Endothelial cell (in vitro differentiated cells): ENCODE measurements at places on chromosomes 6 and 20.

- DNase-seq: no peak
These were observed 26.4 kb upstream of the RFPL4B start for GRCh38 chr6:112320561-112321318.

DNA sequence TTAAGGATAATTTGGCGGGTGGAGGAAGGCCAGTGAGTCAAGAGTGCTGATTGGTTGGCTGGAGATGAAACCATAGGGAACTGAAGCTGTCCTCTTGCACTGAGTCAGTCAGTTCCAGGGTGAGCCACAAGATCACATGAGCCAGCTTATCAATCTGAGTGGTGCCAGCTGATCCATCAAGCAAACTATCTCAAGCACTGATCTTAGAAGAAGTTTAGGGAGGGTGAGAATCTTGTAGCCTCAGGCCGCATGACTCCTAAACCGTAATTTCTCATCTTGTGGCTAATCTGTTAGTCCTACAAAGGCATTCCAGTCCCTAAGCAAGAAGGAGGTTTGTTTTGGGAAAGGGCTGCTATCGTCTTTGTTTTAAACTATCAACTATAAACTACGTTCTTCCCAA, 954.3 kb downstream of the KIF16B start:
- no peak for DNase-seq

DNA sequence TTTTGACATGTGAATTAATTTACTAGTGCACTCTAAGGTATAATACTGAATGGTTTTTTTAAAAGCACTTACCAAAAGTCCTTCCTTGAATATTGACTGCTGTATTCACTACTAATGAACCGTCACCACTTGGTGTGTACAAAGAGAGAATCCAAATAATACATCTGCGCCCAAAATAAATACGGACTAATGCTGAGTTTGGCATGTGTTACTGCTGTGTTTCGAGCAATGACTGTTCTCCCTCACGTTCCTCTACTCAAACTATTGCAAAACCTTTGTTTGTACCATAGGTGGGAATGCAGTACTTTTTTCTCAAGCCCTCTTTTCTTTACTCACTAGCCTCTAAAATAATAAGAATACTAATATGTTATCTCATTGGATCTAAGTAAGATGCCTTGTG, 305.5 kb downstream of the QKI start:
- DNase-seq: no peak

DNA sequence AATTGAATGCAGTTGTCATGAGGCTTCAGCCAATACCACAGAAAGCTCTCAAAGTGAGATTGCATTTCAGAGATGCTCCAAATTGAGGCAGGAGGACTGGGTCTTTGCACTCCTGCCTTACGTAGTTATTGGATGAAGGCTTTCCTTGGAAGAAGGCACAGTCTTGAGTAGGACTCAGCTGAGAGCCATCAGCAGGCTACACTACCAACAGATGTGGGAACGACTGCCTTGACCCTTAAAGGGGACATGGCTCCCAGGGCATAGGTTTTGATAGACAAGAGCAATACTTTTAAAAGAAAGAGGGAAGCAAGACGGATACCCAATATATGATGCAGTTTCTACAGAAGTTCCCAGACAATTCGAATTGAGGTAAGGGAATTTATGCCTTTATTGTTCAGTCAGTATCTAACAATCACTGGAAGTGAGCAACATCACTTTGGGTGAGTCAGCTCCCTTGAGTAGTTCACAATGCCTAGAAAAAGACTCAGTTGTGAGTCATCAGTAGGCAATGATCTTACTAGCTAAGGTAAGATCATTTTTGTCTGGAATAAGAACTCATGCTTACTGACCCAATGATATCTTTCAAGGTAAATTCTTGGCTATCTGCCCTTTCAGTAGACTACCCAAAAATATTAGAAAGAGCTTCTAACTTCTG, 390.8 kb downstream of the GJA1 start:
- no peak for DNase-seq

GRCh38 chr6:31239854-31240253, 32.0 kb downstream of the HLA-C start:
- DNase-seq: no peak

GRCh38 chr20:42588847-42589246, 600.9 kb downstream of the PTPRT start:
- DNase-seq: no peak

DNA sequence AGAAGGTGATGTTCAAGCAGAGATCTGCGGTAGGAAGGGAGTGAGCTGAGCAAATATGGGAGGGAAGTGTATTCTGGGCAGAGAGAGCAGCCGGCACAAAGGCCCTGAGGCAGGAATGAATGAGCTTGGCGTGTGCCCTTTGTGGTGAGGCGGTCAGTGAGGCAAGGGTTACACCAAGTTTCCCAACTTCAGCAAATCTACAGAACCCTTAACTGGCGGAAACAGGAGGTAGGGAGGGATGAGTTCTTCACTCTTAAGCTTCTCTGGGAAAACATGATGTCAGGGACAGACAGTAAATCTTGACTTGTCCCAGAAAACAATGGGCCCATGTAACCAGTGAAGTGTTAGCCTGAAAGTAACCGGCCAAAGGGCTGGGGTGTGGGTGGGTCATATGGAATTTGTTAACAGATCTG, 97.1 kb upstream of the PTPN1 start:
- DNase-seq: no peak

- no peak for DNase-seq
These were observed 51.4 kb upstream of the PLEKHG1 start for GRCh38 chr6:150548330-150548729.

- DNase-seq: no peak
These were observed 238.8 kb upstream of the SLC35B3 start for GRCh38 chr6:8674126-8674525.

DNA sequence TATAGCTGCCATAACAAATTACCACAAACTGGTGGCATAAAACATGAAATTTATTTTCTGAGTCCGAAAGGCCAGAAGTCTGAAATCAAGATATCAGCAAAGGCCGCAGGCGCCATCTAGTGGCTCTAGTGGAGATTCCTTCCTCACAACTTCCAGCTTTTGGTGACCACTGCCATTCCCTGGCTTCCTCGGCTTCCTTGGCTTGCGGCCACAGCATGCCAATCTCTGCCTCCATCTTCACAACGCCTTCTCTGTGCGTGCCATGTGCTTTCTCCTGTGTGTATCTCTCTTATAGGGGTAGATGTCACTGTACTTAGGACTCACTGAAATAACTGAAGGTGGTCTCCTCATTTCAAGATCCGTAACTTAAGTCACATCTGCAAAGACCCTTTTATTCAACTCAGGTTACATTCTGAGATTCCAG, 5.4 kb upstream of the PLAGL1 start:
- DNase-seq: peak; percentile 76

GRCh38 chr6:73636048-73636447, 17.7 kb downstream of the SLC17A5 start:
- no peak for DNase-seq

DNA sequence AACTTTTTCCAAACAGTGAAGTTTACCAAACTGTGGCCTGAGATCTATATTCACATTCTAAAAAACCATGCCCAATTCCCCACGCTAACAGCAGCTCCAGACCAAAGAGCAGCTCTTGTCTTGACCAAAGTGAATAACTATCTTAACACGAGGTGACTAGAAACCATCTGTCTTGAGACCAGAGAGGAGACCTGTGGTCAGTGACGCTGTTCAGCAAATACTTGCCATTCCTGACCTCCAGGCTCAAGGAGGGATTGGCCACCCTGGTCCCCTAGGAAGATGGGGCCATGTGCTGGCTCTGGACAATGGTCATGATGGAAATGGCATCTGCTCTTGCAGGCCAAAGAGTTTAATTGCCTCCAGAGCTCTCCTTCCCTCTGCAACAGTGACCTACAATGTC, 104.4 kb upstream of the CD93 start:
- no peak for DNase-seq

DNA sequence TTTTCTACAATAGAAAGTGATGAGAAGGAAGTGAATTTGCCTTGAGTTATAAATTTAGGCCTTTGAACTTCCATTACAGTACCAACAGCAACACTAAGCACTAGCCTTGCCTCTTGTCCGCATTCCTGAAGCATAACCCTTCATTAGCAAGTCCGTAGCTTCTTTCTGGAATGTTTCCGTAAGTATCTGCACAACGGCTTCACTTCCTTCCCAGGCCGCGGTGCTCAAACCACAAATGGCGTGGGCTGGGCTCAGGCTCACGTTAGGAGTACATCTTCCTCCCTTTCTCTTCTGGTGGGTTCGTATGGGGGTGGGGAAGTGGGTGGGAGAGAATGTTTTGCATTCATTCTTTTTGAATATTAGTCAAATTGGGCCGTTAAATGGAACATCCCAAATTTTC, 193.8 kb upstream of the SNX9 start:
- DNase-seq: no peak

- no peak for DNase-seq
These were observed 170.7 kb downstream of the CLIC5 start for GRCh38 chr6:45844986-45845385.

- no peak for DNase-seq
These were observed 30.0 kb upstream of the FABP7 start for GRCh38 chr6:122749451-122750050.

DNA sequence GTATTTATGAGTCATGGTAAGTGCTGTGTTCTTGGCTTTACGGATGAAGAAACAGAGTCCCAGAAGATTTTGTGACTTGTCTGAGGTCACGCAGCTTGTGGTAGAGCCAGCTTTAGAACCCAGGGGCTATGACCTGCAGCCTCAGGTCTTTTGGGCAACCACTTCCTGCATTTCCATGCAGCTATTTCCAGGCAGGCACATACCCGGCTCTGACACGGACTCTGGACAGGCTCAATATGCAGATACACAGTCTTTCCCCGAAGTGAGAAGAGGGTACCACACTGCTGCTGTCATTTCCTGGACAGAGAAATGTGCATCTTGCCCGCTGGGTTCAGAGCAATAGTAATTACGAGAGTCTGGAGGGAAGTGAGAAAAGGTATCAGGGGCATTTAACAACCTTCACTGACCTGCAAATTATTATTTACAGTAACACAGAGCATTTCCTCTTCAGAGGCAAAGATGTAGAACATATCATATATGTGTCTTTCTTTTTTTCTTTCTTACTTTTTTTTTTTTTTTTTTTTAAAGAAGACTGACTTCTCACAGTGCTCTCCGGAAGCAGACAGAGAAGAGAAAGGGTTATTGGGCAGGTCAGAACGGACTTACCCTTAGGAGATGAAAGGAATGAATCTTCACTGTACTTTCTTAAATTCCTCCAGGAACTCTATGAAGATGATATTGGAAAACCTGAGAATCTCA, 185.1 kb downstream of the CLIC5 start:
- no peak for DNase-seq

GRCh38 chr6:28742668-28743270, 181.0 kb downstream of the TRIM27 start:
- no peak for DNase-seq

- no peak for DNase-seq
These were observed 353.4 kb downstream of the PTPRT start for GRCh38 chr20:42836339-42836738.

- no peak for DNase-seq
These were observed 88.4 kb downstream of the ASXL1 start for GRCh38 chr20:32446301-32447100.

DNA sequence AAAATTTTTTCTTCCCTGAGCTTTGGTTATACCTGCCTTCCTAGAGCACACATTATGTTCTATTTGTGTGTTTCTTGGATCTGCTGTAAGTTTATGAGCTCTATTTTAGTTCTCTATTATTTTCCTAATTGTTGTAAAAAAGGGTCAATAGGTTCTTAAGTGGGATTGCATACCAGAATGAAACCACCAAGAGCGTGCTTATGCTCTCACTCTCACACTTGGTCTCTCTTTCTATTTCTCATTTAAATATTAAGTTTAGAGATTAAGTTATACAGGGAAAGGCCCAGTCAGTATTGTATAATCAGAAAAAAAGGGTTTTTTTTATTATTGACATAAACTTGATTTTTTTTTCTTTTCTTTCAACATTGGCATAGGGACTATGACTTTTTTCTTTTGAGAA, 96.8 kb downstream of the RIMS1 start:
- DNase-seq: no peak

- DNase-seq: no peak
These were observed 335.3 kb downstream of the CD83 start for GRCh38 chr6:14452567-14453527.

DNA sequence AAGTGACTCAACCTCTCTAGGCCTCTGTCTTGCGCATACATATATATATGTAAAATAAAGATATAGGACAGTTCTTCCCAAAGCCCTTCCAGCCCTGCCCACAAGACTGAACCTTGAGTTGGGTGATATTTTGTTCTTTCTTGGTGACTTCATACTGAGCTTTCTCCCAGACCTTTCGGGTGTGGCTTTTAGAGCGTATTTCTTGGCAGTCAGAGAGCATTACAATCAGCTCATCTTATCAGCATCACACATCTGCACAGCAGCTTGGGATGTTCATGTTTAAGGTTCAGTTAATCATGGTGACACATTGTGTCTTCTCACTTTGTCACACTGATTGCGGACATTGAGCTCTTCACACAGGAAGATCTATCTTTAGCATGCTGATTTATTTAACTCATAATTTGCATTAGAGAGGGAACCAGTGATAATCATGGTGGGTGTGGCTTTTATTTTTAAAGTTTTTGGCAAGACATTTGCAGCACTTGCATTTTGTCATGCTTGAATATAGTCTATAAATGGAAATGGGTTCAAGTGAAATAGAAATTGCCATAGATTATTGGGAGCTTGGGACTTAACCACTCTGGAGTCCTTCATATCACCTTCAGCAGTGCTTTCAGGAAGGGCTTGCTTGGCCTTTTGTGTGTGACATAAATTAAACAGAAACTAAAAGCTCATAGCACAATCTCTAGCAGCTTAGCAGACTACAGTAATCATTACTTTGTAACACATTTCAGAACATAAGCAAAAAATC, 8.3 kb downstream of the KIF3B start:
- no peak for DNase-seq

DNA sequence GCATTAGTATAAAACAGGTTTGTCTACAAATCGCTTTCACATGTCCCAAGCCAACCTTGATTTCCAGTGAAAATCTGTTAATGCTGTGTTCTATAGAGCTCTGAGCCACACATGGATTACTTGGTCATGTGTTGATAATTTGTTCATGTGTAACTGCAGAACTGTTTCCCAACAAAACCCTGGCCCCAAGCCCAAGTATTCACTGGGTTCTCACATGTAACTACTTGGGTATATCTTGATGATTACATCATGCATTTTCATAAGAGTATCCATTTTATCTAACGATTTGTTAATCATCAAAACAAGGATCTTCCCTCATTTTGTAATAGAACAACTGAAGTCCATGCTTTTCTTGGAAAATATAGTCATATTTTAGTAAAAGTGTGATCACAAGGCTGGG, 657.6 kb downstream of the PRKN start:
- no peak for DNase-seq

- no peak for DNase-seq
These were observed 71.5 kb upstream of the LAMP5 start for GRCh38 chr20:9442858-9443257.
